ENCODE measurements at places on chromosomes 5 and 9.

DNA sequence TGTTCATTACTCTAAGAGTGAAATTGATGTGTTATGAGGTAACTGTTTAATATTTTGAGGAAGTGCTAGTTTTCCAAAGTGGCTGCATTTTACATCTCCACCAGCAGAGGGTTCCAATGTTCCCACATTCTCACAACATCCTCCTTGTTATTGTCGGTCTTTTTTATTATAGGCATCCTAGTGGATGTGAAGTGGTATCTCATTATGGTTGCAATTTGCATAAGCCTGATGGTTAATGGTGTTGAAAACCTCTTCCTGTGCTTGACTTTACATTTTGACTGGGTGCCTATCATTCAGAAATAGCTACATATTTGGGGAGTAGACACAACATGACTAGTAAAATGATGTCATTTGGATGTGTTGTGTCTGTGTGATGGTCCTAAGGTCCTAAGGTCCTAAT, 143.6 kb downstream of the MRPS30 start:
- DNase-seq: no peak

DNA sequence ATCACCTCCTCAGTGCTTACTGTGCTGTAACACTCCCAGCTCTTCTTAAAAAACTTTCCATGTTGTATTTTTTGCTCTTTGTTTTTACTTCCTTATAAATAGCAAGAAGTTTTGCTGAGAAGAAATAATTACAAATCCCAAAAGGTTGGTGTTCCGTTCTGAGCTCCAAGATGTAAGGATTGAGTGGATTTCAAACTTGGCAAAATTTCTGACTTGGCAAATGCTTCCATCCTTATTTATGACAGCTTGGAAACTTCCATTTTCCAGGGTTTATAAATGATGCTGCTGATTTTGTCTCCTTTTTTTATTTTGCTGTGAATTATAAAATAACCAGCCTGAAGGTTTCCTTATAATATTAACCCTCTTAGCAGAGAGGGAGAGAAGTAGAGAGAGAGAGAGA, 151.9 kb downstream of the NTRK2 start:
- DNase-seq: no peak

- no peak for DNase-seq
Observed at GRCh38 chr9:130172858-130173665, 858 bp downstream of the NCS1 start.

- DNase-seq: no peak
Observed at GRCh38 chr9:113502427-113503034, 39.0 kb downstream of the RGS3 start.

- DNase-seq: no peak
Observed at GRCh38 chr9:2151171-2151570, 136.0 kb downstream of the SMARCA2 start.

- no peak for DNase-seq
Observed at GRCh38 chr5:30539004-30539634, 654.4 kb upstream of the CDH6 start.

- DNase-seq: no peak
Observed at GRCh38 chr5:175696139-175696854, 38.4 kb downstream of the HRH2 start.

- DNase-seq: no peak
Observed at GRCh38 chr5:52767217-52767743, 20.4 kb upstream of the ITGA1 start.

DNA sequence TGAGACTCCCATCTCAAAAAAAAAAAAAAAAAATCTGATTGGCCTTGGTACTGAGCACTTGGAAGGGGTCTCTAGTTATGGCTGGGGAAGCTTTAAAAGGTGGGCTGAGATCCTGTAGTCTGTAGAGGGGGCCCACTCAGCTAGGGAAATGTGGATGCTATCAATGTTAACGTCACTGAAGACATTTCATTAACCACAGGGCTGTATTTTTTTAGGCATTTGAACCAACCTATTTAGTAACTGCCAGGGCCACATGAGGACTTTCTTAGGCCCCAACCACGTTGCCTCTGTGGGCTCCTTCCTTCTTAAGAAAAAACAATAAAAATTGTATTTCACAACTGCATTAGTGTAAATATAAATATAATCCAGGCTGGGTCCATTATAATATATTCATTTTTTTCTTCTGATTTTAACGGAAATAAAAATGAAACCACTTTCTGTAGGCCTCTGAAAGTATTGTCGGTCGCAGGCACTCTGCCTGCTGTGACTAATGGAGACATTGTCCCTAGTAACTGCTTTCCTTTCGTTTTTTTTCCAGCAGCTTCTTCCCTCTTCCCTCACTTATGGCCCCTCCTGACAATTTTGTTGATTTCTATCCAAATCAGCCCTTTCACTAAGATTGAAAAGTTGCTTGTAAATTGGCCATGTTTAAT, 71.6 kb downstream of the GCNT1 start:
- no peak for DNase-seq

- no peak for DNase-seq
Observed at GRCh38 chr9:133684121-133684935, 48.2 kb downstream of the DBH start.

DNA sequence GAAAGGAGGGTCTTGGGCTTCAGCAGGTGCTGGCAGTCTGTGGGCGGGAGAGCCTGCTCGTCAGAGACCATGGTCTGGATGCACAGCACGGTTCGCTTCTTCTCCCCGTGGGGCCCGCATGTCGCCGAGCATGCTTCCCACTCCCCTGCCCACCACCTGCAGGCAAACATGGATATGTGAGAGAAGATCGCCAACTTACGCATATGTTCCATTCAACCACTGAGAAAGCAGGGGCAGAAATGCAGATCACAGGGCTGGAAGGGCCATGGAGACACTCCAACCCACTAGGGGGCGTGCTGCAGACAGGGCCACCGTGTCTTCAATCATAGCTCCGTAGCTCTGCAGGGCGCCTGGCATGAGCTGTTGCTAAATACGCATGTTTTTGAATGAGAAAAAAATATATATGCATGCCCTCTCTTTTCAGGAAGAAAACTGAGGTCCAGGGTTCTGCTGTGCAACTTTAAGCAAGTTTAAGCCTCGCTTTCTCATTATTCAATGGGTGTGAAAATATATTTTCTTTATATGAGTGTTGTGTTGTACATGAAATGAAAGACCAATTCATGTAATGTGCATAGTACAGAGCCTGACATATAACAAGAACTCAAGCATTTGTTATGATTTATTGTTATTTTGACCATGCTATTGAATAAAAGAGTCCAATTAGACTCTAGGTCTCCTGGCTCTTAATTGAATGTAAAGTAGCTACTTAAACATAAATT, 148.0 kb downstream of the TARS1 start:
- no peak for DNase-seq

Measured in Panc1 (cell line).